ENCODE measurements at places on chromosomes 4 and X.

DNA sequence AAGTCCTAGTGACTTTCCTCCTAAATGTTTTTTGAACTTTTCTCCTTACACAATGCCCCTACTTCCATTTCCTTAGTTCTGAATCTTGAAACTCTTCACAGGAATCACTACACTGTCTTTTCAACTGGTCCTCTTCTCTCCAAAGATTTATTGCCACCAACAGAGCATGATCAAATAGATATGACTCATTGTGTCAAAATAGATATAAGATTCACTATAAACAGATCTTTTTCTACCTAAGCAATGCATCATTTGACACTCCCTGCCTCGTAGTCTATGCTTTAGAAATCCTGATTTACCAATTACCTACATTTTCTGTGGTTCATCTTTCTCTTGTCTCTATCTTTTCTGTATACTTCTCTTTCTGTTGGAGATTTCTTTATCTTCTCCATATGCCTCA is 789.6 kb upstream of the SLIT2 start:
- no peak for DNase-seq

DNA sequence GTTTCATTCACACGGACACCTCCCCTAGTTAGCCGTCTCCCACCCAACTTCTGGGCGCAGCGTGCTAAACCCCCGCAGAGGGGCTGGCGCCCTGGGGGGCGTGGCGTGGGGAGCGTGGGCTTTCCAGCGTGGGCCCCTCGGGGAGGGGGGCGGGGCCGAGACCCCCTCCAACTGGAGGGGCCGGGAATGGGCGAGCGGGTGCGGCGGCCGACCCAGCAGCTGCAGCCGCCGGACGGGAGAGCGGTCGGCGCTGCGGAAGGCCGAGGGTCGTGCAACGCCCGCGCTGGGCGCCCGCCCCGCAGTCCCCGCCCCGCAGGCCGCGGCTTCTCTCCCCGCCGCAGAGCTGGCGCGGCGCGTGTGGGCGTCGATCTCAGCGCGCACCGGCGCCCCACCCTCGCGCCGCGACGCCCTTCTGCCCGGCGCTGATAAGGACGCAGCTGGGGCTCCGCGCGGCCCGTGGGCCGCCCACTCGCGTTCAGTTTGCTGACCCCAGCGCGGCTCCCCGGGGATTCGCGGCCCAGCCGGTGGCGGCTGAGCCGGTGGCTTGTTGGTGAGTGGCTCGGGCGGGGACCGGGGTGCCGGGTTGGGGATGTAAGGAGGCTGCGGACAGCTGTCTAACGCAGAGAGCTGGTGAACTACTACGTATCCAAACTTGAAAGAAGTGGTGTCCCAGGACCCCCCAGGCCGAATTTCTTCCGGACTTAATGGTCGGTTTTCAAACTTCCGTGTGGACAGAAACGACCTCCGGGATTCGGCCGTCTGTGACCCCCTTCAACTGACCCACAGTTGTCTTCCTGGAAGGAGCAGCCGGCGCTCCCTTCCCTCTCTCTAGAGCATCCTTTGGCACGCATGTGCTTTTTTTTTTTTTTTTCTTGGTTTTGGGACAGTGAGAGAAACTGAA is 1.5 kb downstream of the FHDC1 start:
- peak; percentile 72 for DNase-seq

- DNase-seq, result peak; percentile 71
Observed at GRCh38 chr4:151407466-151408379, 1.3 kb upstream of the FHIP1A start.

GRCh38 chr4:40327340-40327739 is 7.8 kb upstream of the CHRNA9 start:
- no peak for DNase-seq

DNA sequence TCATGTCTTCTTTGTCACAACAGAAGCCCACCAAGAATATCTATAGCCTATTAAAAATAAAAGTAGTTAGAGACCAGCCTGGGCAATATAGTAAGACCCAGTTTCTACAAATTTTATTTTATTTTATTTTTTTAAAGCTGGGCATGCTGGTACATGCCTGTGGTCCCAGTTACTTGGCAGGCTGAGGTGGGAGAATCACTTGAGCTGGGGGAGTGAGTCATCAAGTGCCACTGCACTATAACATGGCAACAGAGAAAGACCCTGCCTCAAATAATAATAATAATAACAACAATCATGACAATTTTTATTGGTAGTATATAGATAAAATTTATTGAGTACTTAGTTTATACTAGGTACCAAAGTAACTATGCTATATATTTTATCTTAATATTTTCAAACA is 93.0 kb upstream of the NPFFR2 start:
- DNase-seq, result no peak

DNA sequence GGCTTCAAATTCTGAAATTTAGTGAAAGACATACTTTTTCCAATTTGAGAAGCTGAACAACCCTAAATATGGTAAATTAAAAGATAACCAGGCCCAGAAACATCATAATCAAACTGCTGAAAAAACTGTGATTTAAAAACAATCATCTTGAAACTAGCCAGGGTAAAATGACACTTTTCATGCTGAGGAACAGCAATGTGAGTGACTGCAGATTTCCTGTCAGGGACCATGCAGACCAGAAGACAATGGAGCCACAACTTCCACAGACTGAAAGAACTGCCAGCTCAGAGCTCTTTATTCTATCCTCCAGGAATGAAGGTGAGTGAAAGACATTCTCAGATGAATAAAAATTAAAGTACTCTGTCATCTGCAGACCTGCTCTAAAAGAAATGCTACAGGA is 73.3 kb downstream of the NAT8L start:
- DNase-seq, result no peak
